ENCODE measurements at places on chromosomes 11 and 22.

GRCh38 chr22:26848244-26848920 lies 191.0 kb downstream of the MIAT start:
- no peak for DNase-seq

- no peak for DNase-seq
These were observed 19.2 kb upstream of the CASP12 start for GRCh38 chr11:104917271-104918112.

GRCh38 chr22:46465345-46465720 lies 72.1 kb downstream of the CELSR1 start:
- DNase-seq = no peak

- no peak for DNase-seq
These were observed 1.5 kb downstream of the TPBGL start for GRCh38 chr11:75241906-75242644.

DNA sequence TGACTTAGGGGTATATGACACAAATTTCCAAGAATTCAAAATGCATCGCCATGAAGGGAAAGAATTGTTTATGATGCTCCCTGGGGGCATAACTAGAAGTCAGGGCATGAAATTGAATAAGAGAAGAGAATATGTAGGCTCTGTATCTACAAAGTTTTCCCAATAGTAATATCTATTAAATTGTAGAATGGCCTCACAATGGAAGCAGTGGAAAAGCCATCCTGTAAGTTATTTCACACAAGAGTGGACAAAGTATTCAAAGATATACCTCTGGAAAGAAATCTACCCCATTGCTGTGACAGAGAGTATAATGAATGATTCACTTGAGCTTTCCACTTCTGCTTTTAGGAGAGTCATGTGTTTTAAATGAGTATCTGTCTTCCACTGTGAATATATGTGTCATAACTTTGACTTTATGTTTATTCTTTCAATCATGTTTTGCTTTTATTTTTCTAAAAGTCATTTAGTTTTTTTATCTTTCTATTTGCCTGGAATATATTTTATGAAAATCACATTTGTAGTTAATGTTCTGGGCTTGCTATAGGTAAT lies 65.7 kb upstream of the DDI1 start:
- no peak for DNase-seq
